ENCODE measurements at places on chromosomes 16 and 17. TPM values are rescaled to one million over a fixed set of nuclear protein-coding genes. Genes with fewer than 3 reads are reported as not detected.

DNA sequence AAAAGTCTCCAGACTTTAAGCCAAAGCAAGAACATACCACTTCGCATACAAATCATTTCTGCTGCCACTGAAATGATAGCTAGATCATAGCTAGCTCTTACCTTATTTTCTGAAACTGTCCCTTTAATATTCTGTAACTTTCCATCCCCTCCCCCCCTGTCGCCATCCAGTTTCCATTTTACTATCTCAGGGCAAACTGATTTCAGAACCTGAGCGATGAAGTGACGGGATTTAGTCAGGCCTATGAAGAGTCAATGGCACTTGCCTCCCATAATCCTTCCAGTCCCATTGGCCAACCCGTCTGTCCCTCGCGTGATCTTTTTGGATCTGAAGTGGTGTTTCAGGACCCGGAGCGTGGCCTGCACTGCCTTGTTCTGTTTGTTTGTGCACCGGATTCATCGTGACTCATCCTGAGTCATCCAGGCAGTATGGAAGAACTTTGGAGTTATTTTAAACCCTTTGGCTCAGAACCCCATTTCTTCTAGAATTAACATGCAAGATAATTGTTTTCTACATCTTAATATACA, 199.8 kb upstream of the CHMP6 start:
- DNase-seq, result peak; percentile 97
- H3K4me1 ChIP-seq, result peaks cover 53% of the 10 kb centered on the region
- H3K27me3 ChIP-seq, result no peaks in the 10 kb centered on the region
- no peak overlapping the region for H3K4me3 ChIP-seq

DNA sequence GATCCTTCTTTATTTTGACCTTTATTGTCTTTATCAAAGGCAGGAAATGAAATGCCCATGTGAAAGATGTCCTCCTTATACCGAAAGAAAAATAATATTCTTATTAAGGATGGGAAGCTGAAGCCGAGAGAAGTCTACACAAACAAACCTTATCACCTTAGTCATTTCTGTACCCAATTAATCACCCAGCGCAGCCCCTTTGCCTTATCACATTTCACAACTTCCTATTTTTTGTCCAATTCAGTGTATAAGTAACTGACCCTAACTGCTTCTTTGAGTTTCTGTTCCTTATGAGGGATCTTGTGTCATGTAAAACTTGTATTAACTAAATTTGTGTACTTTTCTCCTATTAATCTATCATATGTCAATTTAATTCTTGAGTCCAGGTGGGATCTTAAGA, 16.4 kb upstream of the CCL23 start:
- no peaks in the 10 kb centered on the region for H3K36me3 ChIP-seq
- no peak for DNase-seq
- no peaks in the 10 kb centered on the region for H3K4me1 ChIP-seq
- no peak overlapping the region for H3K4me3 ChIP-seq
- H3K27me3 ChIP-seq, result no peaks in the 10 kb centered on the region

GRCh38 chr17:6413065-6413464, 21.9 kb downstream of the AIPL1 start:
- H3K27me3 ChIP-seq, result peaks cover 4% of the 10 kb centered on the region
- no peak overlapping the region for H3K4me3 ChIP-seq
- no peaks in the 10 kb centered on the region for H3K36me3 ChIP-seq
- no peaks in the 10 kb centered on the region for H3K4me1 ChIP-seq
- DNase-seq, result no peak

SLC9A5 gene
- total RNA-seq, result 1.1 TPM

FBXL20 gene
- 15.3 TPM for total RNA-seq

DNA sequence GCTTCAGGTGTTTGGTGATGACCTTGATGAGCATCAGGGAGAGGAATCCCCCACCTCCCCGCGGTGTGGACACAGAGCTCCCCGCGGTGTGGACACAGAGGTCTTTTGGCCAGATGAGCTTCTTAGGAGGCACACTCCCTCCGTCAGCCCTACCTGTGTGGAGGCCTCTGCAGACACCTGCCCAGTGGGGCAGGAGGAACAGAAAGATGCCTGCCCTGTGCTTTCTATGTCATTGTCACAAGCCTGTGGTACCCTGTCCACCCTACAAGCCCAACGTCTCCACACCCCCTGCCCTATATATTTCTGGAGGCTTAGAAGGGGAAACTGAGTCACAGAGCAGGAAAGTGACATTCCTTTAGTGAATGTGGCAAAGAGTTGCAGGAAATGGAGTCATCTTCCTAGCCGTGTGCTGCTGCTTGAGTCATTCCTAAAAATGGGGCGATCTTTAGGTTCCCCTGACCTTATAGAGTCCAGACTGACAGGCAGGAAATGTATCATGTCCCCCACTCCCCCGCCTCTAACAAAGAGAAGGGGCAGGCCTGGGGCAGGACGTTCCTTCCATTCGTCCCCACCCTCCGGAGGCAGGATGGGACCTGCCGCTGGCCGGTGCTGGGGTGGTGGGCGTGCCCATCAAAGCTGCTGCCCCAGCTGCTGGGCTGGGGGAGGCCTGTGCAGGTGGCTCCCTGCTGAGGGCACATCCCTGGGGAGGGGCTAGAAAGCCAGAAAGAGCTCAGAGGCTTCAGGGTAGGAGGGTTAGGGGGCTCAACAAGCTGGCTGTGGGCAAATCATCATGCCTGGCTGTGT, 1.0 kb upstream of the C16orf74 start:
- no peak overlapping the region for H3K4me3 ChIP-seq
- H3K27me3 ChIP-seq, result peaks cover 11% of the 10 kb centered on the region
- no peak overlapping the region for H3K27ac ChIP-seq
- no peak for DNase-seq
- H3K36me3 ChIP-seq, result no peaks in the 10 kb centered on the region

DNA sequence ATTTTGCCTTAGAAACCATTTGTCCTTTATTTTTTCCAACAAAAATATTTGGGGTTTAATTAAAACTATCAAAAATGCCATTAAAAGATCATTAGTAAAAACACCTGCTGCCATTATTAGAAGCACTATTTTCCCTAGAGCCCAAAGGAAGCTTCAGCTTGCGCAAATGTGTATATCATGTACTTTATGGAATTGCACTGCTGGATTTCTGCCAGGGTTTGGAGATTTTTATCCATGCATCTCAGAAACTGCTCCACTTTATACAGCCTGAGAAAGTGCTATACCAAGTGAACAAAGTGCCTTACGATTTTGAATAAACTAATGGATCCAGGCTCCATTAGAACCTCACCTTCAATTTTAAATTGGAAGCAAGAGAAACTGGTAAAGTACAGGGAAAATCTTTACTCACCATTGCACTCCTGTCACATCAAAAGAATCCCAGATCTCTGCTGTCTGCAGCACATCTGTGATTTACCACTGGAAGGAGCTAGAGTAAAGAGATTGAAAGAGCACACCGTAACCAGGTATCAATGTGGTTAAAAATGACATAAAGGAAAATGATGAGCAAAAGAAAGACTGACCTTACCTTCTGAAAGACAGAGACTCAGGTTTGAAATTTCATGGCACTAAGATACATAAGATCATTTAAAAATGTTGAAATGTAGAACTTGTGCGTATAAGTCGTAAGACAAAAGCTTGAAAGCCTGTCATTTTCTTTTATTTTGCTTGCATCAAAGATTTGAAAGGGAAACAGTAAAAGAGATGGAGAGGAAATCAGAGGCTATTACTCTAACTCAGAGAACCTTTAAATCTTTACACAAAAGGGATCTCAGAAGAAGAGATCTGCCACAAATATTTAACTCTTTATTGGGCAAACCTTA, 678.1 kb upstream of the GOT2 start:
- DNase-seq, result no peak
- H3K36me3 ChIP-seq, result no peaks in the 10 kb centered on the region
- H3K4me3 ChIP-seq, result no peak overlapping the region
- H3K27me3 ChIP-seq, result no peaks in the 10 kb centered on the region
- H3K27ac ChIP-seq, result no peak overlapping the region
- H3K4me1 ChIP-seq, result no peaks in the 10 kb centered on the region

DNA sequence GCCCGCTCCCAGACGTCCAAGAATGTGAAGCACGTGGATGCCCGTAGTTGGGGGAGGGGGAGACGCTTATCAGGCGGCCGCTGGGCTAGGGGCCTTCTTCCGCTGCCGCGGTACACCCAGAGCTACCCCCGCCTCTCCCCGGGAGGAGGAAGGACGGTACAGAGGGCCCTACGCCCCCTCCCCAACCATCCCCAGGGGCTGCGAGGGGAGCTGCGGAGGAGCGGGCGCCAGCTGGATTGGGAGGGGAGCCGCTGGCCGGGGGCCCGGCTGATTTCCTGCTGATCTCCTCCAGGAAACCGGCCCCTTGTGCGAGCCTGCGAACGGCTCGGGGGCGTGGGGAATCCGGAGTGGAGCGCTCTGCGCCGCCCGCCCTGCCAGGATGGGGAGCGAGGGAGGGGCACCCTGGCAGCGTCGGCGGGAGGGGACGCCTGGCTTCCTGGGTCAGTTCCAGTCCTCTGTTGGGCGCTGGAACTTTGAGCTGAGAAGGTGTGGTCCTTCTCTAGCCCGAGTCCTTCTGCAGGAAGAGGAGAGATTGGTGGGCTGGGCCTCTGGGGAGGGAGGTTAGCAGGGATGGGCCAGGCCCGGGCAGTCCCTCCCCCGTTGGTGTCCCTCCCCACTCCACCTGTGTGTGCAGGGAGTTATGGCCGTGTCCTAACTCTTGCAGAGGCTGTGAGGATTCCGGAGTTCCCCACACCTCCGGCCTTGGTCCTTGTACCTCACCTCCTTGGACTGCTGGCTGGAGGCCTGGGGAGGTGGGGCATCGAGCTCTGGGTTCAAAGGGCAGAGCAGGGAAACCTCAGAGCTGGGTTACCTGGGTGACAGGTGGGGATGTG, 19.2 kb downstream of the GJD3 start:
- peak overlapping the region; percentile 95 for H3K27ac ChIP-seq
- H3K4me3 ChIP-seq, result peak overlapping the region; percentile 81
- no peaks in the 10 kb centered on the region for H3K36me3 ChIP-seq
- no peak for DNase-seq

ZFPM1 gene
- 0.46 TPM for total RNA-seq

DNA sequence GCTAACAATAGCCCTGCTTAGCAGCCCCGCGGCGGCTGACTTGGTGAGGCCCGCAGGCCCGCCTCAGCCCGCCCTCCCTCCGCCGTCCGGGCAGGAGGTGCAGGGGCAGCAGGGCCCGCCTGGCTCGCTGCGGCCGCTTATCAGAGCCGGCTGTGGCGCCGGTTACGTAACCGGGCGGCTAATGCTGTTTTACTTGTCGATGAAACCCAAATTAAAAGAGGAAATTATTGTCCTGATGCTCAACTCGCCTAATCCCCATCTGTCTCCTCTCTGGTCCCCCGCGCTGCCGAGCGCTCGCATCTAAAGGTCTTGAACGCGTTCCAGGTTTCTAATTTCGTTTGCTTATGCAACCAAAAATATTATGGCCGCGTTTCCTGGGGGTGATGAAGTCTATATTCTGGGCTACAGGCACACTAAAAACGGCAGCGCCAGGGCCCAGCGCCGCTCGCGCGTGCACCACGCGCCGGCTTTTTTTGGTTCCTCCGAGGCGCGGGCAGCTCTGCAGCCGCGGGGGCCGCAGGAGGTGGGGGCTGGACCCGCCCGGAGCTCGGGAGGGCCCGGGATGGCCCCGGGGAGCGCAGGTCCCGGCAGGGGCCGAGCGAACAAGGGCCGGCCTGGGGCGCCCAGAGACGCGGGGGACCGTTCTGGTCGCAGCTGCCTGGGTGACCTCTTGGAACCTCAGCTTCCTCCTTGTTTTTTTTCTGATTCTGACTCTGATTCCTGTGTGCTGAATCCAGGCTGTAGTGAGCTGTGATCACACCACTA, 65.2 kb upstream of the TOB1 start:
- H3K27me3 ChIP-seq, result no peaks in the 10 kb centered on the region

DNA sequence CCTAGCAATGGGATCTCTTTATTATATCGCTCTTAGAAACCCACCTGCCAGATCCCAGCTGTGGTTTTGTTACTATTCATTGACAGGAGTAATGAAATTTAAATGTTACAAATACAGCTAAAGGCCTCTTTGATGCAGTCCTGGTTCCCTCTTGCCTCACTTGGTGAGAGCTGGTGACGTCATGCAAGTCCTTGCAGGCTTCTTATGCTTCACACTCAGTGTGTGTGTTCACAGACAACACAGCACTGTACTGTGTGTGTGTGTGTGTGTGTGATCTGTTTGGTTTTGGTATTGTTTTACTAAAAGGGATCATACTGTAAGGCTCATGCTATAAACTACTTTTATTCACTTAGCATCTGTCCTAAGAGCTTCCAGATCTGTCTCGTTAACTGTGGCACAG, 75.0 kb downstream of the USP22 start:
- no peaks in the 10 kb centered on the region for H3K36me3 ChIP-seq
- no peak overlapping the region for H3K4me3 ChIP-seq
- DNase-seq, result no peak
- peaks cover 7% of the 10 kb centered on the region for H3K4me1 ChIP-seq
- H3K27me3 ChIP-seq, result no peaks in the 10 kb centered on the region

- no peaks in the 10 kb centered on the region for H3K36me3 ChIP-seq
- no peaks in the 10 kb centered on the region for H3K4me1 ChIP-seq
- no peak for DNase-seq
These were observed 3.8 kb upstream of the CD7 start for GRCh38 chr17:82320956-82321927.

CDRT15L2 gene
- not detected for total RNA-seq

DNA sequence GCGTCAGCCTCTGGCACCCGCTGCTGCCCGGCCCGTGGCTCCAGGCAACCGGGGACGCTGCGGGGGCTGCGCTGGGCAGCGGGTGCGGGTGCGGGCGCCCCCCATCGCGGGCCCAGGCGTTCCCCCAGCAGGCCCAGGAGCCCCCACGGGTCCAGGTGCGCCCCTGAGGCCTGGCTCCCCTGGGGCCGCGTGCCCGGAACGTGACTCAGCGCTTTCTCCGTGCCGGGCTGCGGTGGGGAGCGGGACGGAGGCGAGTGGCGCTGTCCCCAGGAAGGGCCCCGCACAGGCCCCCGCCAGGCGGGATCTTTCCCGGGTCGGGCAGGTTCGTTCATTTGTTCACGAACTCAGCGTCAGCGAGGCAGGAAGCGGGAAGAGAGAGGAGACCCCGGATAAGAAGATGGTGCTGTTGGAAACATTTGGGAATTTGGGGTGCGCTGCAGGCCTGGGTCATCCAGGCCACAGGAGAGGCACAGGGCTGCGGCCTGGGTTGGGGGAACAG, 18.4 kb upstream of the EXOC7 start:
- H3K27me3 ChIP-seq, result no peaks in the 10 kb centered on the region
- no peak for DNase-seq
- peaks cover 3% of the 10 kb centered on the region for H3K4me1 ChIP-seq
- no peaks in the 10 kb centered on the region for H3K36me3 ChIP-seq
- peak overlapping the region; percentile 50 for H3K4me3 ChIP-seq

DNA sequence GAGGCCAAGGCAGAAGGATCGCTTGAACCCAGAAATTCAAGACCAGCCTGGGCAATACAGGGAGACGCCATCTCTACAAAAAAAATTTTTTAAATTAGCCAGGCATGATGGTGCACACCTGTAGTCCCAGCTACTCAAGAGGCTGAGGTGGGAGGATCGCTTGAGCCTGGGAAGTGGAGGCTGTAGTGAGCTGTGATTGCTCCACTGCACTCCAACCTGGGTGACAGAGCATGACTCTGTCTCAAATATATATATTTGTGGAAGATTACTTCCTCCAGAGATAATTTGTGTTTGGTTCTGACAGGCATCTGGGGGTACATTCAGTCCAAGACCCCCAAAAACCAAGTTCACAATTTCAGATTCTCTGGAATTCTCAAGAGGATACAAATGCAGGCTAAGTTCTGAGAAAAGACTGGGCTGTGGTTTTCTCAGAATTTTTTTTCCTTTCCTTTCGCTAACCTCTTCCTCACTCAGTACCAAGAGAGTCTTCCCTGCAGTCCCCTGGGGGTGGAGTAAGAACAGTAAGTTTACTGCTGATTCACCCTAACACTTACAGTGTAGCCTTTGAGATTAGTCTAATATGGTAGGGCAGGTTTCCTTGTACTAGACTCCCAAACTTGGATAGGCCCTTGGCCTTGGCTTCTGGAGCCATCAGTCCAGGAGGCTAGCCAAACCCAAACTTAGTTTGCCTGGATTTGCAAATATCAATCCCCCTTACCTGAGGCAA, 15.1 kb downstream of the GSDMB start:
- no peaks in the 10 kb centered on the region for H3K27me3 ChIP-seq
- no peak for DNase-seq
- no peak overlapping the region for H3K27ac ChIP-seq
- no peaks in the 10 kb centered on the region for H3K36me3 ChIP-seq
